GM13976 (cell line): ENCODE measurements at places on chromosomes 2 and 18.

- DNase-seq, result no peak
Measured at GRCh38 chr2:222739939-222740338, 68.5 kb downstream of the MOGAT1 start.

DNA sequence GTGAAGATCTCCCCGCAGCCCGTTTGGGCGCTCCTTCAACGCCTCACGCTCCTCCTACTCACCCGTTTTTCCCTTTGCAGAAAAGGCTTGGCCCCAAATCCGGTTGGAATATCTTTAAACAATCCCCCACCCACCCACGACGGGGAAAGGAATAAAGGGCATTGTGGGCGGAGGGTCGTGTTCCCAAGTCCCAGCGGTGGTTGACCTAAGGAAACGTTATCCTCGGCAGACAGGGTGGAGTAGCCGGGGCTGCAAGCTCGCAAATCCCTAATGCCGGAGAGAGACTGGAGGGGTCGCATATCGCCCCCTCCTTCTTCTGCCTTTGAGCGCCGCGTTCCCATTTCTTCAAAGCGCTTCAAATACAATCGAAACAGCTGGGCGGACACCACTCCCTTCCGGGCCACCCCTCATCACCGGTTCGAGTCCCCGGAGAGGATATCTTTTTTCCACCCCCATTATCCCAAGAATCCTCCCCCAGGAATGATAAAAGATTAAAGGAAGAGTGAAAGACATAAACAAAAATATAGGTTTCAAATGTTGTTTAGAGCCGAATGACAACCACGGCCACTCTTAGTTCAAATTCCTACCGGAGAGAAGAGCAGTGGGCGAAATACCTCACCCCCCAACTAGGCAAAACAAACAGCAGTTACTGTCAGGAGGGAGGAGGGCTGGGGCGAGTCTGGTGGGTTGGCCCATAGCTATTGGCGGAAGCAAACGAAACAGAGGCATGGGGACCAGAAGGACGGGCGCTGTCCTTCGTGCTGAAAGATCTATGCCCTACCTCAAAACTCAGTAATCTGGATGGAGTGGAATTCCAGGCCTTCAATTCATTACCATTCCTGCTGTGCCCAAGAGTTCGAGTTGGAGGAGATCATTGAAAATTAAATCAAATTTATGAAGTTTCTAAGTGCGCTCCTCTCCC lies 2.8 kb upstream of the GAD1 start:
- no peak for DNase-seq

DNA sequence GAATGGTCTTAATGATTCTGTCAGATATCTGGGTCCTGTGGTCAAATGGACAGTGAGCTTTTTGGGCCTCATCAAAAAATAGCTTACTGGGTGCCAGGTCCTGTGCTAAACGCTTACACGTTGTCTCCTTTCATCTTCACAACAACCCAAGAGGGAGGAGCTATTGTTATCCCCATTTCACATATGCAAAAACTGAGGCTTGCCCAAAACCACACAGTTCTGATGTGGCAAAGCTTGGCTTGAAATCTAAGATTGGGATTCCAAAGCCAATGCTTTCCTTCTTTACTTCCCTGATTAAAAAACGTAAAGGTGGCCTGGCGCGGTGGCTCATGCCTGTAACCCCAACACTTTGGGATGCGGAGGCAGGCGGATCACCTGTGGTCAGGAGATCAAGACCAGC lies 69.3 kb downstream of the ACTR2 start:
- DNase-seq, result no peak

GRCh38 chr18:24674605-24675004 lies 214.2 kb downstream of the HRH4 start:
- no peak for DNase-seq

GRCh38 chr2:128580988-128581848 lies 262.6 kb upstream of the HS6ST1 start:
- no peak for DNase-seq

GRCh38 chr2:45009303-45009927 lies at the start of gene SIX2:
Gene SIX2, minus strand, starts transcription at chr2:45009452. Its CDS starts 342 bp downstream, at chr2:45009110.
- peak; percentile 56 for DNase-seq

- DNase-seq, result no peak
Measured at GRCh38 chr2:162184821-162185450, 32.9 kb upstream of the GCG start.

DNA sequence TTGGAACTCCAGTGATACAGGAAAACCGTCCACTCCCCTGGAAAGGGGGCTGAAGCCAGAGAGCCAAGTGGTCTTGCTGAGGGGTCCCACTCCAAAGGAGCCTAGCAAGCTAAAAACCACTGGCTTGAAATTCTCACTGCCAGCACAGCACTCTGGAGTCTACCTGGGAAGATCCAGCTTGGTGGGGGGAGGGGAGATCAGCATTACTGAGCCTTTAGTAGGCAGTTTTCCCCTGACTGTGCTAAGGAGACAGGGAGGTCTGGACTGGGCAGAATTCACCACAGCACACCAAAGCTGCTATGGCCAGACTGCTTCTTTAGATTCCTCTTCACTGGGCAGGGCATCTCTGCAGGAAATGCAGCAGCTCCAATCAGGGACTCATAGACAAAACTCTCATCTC lies 510.7 kb upstream of the LRRTM1 start:
- no peak for DNase-seq

DNA sequence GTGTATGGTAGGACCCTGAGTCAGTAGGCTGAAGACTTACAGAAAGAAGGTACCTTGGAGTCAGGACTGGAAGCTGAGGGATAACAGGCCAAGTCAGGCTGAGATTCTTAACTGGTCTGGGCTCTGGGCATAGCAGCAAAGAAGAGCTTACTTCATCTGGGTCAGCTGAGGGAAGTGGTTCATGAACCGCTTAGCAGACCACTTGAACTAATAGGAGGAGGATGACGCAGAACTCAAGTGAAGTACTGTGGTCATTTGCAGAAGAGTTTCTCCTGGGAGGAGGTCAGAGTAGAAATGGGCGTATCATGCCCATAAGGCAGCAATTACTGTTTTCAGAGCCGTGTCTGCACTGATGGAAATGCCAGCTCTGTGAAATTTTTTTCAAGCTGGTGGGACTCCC lies 164.5 kb downstream of the LCLAT1 start:
- DNase-seq, result no peak

- DNase-seq, result no peak
Measured at GRCh38 chr2:163119966-163120365, 281.4 kb upstream of the KCNH7 start.

- no peak for DNase-seq
Measured at GRCh38 chr18:3015851-3016250, 2.9 kb upstream of the LPIN2 start.

DNA sequence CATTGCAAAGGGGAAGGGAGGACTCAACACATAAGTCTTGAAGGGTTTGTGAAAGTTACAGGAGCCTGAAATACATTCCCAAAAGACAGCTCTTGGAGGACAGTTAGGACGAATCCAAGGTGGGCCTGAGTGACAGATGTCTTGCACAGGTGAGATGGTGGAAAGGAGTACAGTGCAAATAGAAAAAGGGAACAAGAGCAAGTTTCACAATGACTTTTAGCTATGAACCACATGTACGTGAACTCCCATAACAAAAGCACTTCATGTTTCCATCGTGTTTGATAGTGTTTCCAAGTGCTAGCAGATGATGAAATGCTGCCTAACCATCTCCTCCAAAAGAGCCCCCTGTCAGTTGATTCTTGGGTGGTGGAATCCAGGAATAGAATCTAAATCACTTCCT lies 1.8 kb downstream of the IL18RAP start:
- DNase-seq, result no peak

- DNase-seq, result no peak
Measured at GRCh38 chr18:67467188-67467587, 49.3 kb downstream of the DSEL start.

GRCh38 chr2:25895610-25896009 lies 17.3 kb upstream of the ASXL2 start:
- DNase-seq, result no peak

DNA sequence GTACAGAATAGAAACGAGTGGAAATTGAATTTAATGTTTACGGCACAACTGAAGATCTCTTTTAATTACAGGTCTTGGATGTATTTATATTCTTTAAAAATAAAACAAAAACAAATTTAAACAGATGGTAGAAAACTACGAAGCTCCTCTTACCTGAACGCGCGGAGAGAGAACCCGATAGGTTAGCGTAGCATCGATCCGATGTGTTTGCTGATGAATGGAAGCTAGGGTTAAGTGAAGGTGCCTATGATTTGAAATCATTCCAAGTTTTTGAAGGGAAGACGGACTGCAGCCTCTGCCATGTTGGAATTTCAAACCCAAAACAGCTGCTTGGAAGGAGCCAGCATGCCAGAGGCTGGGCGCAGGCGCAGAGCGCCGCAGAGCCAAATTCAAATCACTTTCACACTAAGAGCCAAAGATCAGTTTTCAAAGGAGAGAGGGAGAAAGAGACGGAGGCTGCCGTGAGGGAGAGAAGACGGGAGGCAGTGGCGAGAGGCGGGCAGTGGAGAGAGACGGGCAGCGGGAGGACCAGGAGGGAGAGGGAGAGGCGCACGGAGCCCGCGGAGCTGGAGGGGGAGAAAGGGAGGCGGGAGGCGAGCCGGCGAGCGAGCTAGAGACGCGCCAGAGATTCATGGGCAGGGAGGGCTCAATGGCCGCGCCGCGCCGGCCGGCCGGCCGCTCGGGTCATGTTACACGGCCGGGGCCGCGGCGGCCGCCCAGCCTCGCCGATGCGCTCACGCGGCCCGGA lies at the start of gene FIGN:
Gene FIGN, minus strand, starts transcription at position 324 of the 748 bp plus-strand sequence. CDS start 1,081 bp downstream, outside the sequence.
- peak; percentile 18 for DNase-seq

DNA sequence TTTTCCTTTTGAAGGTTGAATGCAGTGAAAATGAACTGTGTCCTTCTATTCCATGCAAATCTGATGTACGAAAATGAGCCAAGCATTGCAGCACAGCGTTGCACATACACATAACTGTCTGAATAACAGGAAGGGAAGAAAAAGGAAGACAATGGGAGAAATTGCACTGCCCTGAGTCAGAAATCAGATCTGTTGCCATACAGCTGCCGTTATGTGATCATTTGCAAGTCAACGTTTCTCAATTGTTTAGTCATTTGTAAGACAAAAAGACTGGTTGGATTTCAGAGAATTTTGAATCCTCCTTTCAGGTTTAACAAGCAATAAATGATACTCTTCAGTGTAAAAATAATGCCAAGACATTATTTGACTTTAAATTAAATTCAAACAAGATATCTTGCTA lies 284.1 kb downstream of the DSEL start:
- no peak for DNase-seq

DNA sequence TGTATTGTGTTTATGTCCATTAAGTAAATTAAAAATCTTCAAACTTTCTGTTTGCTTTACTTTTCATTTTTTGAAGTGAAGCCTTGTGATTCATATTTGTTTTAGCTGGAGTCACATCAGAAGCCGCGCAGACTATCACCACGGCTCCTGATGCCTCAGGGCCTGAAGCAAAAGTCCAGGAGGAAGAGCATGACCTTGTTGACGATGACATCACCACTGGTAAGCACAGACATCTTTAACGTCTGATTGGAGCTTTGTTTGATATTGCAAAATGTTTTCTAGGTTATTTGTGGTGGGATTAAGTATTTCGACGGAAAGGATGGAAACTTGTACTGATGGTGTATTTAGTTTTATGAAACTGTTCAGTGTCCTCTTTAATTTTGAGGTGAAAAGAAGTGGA lies 164.8 kb downstream of the WDR7 start:
- no peak for DNase-seq

- DNase-seq, result peak; percentile 90
Measured at GRCh38 chr2:209423562-209424198, at the start of gene MAP2. Gene MAP2, plus strand, starts transcription at chr2:209424047. Its CDS starts 229,124 bp downstream, at chr2:209653171.

DNA sequence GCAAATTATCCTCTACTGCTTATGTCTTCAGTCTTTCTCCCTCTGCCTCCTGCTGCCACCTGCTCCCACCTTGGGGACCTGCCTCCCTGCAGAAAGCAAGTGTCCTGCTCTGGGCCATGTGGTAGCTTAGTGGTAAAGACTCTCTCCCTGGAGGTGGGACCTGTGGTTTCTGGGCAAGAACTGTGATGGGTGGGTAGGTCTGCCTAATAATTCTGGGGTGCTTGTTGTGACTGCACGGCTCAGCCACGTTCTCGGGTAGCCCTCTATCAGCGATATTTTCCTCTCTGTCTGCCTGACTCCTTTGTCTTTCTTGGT lies 16.4 kb upstream of the CD28 start:
- DNase-seq, result no peak
